ENCODE measurements at places on chromosomes 2 and 18.

DNA sequence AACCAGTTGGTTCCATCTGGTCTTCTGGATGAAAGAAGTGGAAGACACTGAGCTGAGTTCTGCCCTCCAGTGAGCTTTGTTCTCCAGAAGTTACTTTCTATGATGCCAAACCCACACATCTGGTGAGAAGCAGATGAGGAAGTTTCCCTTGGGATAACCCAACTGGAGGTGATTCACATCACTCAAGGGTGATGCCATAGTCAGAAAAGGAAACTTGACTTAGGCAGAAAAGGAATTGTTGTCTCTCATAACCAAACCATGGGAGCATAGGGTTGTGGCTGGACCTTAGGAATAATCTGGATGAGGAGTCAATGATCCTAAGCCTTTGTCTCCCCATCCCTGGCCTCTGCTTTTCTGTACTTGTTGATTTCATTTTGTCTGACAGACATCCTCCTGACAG is 43.7 kb downstream of the CDC42EP3 start:
- DNase-seq: no peak

DNA sequence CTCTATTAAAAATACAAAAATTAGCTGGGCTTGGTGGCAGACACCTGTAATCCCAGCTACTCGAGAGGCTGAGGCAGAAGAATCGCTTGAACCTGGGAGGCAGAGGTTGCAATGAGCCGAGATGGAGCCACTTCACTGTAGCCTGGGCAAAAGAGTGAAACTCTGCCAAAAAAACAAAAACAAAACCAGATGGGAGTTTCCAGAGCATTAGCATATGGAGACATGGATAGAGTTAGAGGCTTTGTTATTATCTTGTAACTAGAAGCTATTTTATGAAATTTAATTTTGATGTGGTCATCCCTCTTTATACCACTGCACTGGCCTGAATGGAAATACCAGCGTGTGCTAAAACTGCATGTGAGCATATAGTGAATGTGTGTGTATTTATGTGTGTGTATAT is 58.9 kb downstream of the TRAPPC8 start:
- DNase-seq: no peak

DNA sequence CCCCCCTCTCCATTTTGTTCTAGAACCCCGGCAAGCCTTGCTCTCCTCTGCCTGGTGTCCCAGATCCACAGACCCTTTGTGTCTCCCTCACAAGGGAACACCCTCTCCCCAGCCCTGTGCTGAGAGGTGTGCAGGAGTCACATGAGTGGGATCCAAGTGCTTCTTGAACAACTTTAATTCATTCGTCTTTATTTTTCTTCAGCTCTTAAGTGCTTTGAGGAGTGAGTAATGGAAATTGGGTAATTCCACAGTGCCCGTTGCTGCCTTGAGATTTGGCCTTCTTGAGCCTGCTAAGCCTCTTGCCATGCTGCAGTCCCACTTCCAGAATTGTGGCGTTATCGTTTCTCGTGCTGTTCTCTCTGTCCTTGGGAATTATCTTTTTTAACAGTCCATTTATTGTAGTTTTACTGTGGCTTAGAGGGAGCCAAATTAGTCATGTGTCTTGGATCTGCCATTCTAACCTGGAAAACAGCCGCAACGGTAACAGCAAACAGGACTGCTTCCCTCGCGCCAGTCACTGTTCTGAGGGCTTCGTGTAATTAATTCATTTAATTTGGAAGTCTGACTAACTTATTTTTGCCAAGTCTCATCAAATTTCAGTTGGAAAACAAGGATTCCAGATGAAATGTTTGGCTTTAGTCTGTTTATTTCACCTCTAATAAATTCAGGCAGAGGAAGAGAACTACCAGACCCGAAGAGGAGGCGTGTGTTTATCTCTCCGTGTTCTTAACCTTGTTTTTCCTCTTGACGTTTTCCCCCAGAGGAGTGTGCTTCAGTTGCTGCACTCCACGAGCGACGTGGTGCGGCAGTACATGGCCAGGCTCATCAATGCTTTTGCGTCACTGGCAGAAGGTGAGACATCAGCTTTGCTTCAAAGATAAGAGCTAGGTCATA is 72.0 kb downstream of the ARMC9 start:
- DNase-seq: no peak

DNA sequence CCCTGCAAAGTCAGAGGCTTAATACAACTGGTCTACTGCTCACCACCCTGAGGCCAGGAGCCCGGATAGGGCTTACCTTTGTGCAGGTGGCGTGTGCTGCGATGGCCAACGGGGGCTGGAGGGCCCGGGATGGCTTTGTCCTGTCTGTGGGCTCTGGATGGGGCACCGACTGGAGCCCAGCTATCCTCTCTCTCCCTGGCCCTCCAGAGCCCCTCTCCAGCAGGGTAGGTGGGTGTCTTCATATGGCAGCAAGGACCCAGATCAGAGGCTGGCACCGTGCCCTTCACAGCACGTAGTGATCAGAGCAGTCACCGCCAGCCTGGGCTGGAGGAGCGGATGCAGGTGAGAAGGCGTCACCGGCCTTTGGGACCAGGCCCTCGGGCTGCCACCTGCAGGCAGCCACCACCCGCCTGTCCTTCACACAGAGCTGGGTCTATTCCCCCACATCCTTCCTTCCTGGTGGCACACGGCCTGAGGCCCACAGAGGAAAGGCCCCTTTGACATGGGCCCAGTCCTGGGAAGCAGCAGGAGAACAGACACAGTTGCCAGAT is 232.1 kb downstream of the EIPR1 start:
- DNase-seq: no peak

DNA sequence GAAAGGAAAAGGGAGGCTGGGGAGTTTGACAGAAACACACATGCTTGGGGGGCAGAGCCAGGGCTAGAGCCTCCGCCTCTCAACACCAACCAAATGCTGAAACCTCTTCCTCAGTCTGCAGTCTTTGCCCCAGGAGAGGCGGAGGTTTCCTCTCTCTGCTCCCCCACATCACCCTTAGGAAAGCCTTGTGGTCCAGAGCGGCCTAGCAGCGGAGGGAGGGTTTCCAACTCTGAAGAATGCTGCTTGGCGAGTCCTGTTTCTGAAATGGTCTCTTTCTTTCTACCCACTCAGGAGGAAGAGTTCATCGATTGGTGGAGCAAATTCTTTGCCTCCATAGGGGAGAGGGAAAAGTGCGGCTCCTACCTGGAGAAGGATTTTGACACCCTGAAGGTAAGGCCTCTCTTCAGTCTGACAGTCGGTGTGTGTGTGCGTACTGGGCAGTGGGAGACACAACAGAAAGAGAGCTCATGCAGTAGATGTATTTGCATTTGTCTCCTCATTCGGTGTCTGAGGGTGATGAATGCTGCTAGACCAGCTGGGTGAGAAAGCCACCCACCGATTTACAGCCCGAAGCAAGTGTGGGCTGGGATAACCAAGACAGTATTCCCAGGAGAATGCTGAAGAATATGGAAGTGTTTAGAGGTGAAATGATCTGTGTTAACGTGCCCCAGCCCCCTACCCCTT is 190.5 kb downstream of the DYSF start:
- DNase-seq: no peak

- DNase-seq: no peak
These were observed 15.5 kb downstream of the PXDN start for GRCh38 chr2:1728821-1729220.

GRCh38 chr18:13216711-13217465 is 1.7 kb upstream of the LDLRAD4 start:
- DNase-seq: no peak

DNA sequence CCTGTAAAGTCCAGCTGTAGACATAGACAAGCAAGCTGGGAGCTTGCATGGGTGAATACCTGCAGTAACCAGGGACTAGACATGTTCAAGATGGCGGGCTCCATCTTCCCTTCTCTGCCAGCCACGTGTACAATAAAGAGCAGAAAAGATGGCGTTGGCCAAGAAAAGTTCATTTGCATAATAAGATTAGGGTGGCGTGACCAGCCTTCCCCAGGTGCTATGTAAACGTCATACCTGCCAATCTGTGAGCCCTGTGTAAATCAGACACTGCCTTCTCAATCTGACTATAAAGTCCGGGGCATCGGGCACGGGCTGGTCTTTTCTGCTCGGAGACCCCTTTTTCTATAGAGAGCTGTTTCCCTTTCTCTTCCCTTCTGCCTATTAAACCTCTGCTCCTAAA is 101.6 kb upstream of the XPO1 start:
- DNase-seq: no peak
